ENCODE measurements at places on chromosomes 3 and 15.

GRCh38 chr3:52792413-52792812 is 2.2 kb upstream of the ITIH3 start:
- peak; percentile 58 for DNase-seq

GRCh38 chr3:98012979-98013378 is 22.1 kb downstream of the GABRR3 start:
- DNase-seq = no peak

DNA sequence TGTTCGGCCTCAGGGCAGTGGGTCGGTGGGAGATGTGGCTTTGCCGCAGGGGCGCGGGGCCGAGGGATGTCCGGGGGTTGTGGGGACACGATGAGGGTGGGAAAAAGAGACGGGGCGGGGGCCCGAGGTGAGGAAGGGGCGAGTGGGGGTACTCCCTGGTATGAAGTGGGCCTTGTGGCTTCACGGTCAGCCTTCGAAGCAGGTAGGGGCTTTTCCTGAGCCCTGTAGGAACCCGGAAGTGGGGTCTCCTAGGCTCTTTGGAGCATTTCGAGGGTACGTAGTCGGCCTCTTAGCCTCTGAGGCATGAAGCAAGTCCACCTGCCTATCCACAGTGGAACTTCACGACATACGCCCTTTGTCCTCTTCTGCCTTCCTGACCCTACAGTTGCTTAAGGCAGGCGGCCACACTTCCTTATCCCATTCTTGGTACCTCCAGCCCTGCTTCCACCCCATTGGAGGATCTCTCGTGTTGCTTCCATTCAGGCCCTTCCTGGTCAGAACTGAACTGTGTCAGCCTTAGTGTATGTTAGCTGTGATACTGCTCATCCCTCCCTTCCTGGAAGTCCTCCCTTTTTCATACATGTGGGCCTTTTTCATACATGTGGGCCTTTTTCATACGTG is 389 bp downstream of the ARPC4 start:
- peak; percentile 37 for DNase-seq

GRCh38 chr15:90138071-90138833 is 36.0 kb upstream of the IDH2 start:
- no peak for DNase-seq

DNA sequence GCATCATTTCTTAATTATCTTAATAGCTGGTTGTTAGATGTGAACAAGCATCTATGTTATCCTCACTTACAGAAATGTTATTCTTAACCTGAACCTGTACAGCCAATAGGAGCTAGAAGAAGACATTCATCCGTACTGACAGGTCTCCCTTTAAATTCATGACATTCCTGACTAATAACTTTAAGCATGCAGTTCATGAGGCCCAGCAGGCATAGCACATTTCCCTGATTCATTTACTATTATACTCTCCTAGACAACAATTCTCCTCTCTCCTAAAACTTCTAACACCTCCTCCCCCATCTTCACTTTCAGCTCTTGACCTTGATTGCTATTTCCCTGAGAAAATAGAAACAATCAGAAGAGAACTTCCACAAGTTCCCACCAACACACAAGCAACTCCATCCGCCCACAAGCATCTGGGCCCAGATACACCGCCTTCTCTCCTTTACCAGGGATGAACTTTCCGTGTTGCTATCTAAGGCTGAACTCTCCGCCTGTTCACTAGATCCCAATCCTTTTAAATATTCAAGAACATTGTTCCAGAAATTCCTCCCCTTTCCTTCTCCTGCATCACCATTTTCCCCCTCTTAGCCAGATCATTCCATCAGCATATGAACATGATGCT is 62.9 kb upstream of the SPRED1 start:
- no peak for DNase-seq

GRCh38 chr3:193605876-193606275 is 12.9 kb downstream of the OPA1 start:
- DNase-seq = peak; percentile 80

- no peak for DNase-seq
Measured at GRCh38 chr3:111315930-111316587, 225.9 kb upstream of the CD96 start.

- no peak for DNase-seq
Measured at GRCh38 chr3:49563040-49563578, 8.8 kb downstream of the BSN start.

GRCh38 chr3:143455480-143455879 is 335.9 kb downstream of the CHST2 start:
- DNase-seq = no peak

- no peak for DNase-seq
Measured at GRCh38 chr15:50676799-50677483, 9.7 kb downstream of the TRPM7 start.

GRCh38 chr3:86554383-86554782 is 436.6 kb downstream of the VGLL3 start:
- DNase-seq = no peak

- DNase-seq = no peak
Measured at GRCh38 chr3:101950985-101951733, 101.8 kb downstream of the NFKBIZ start.

GRCh38 chr3:18740631-18741583 is 315.8 kb upstream of the SATB1 start:
- no peak for DNase-seq

DNA sequence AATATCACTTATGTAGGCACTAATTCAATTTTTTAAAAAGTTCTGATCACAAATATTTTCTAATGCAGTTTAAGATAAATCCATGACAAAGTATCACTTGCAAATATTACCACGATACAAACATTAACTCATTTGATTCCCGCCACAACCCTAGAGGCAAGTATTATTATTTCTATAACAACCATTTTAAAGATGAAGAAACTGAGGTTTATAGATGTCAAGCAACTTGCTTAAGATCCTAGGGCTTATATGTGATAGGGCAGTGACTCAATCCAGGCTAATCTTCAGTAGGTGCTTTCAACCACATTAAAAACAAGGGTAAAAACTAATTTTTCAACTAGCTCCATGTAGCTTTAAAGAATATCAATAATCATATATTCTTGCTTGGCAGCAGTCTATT is 1.7 kb downstream of the DYNC1LI1 start:
- no peak for DNase-seq

- DNase-seq = no peak
Measured at GRCh38 chr3:161852744-161853143, 356.1 kb downstream of the OTOL1 start.

DNA sequence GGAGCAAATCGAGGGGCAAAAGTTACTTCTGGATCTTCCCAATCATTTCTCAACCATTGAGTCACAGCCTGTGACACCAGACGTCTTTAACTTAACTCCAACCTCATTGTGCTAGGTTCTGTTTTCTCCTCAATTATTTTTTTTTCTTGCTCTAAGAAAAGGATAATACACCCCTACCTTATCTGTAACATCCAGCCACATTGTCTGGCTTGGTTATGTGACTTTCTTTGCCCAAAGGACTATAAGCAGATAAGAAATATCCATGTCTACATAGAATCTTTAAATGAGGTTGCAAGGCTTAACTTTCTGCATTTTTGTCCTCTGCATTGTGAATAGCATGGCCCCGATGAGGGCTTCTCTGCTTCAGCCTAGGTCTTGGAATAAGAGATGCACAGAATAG is 782.4 kb upstream of the CFAP20DC start:
- DNase-seq = no peak

DNA sequence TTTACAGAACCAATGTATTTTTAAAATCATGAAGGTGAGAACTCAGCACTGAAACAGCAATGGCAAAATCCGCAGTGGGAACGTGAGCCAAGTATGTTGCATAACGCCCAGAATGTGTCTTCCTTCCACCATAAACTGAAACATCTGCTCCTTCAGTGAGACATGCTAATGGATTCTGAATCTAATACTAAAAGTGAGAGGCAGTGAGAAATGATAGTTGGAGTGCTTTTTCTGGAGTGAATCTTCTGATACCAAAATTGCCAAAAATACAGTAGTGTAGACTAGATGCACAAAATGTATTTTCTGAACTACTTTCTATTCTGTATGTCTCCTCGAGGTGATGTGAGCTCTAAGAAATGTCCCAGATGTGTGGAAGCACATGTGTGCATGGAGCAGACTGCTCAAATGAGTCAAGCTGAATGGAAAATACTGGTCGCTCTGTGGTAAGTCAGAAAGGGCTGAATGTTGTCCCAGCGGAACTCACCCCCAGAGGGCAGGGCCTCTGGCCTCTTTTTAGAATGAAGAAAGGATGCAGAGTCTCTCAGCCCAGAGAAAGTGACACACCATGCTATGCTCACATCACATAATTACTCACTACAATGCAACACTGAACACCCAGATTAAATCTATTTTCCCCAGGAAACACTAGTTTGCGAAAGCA is 73.0 kb downstream of the ATP10A start:
- DNase-seq = no peak

DNA sequence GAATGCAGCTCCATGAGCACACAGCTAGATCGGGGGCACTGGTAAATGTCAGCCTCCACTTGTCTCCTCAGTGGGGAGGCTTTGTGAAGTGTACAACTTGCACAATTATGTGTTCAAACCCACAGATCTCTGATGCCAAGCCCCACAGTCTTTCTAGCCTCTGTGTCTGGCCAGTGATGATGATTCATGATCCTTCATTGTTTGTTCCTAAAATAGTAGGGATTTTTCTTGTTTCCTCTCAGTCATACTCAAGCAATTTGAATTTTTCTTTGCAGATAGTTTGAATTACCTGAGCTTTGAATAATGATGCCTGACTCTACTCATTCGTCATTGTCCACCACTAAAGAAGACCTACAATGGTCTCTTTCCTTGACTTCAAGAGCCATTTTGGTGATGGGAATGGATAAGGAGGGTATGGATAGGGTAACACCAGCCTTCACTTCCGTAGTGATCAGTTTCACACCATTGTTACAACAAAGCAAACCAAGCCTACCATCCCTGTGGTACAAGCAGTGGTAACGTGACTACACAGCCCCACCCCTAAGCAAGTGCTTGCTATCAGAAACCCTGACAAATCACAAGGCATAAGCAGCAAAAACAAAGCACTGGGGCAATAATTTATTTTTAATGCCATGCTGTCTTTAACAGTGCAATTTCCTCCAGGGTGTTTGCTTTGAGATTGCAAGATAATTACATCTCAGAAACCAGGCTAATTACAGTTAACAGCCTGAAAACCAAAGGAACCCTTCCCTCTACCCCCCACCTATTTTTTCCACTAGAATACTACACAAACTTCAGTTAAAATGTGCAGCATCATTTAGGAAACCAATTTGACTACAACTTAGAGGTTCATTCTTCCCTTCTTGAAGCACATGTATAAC is 114.1 kb upstream of the PPP2R3A start:
- DNase-seq = no peak

DNA sequence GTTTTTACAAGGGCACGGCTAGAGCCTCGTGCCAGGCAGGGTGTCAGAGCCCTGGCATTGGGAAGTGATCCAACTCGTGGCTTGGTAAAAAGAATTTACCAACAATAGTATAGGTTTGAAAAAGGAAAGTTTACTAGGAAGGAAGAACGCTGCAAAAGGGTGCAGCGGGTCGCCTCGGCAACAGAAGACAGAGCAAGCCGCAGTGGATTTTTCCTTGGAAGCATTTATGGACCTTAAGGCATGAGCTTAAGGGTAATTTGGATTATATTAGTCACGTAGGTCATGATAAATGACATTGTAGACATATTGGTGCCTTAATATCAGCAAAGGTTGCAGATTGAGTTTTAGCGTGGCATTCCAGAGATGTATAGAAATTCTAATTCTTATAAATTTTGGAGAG is 163.4 kb upstream of the PPP2R3A start:
- DNase-seq = no peak

DNA sequence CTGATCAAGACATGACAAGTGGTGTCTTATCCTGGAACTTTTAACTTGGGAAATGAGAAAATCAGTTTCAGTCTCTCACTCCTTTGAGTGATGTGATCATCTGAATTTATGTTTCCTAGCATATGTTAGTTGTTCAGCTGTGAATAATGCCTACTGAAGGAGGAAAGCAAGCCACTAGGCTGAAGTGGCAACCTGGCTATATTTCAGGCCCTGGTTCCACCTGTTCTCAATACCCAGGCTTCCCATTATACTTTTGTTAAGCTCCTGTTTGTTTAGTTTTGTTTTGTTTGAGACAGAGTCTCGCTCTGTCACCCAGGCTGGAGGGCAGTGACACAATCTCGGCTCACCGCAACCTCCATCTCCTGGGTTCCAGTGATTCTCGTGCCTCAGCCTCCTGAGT is 243.8 kb downstream of the ALCAM start:
- DNase-seq = no peak

- peak; percentile 87 for DNase-seq
Measured at GRCh38 chr15:84142888-84143337, 92.7 kb upstream of the GOLGA6L4 start.

DNA sequence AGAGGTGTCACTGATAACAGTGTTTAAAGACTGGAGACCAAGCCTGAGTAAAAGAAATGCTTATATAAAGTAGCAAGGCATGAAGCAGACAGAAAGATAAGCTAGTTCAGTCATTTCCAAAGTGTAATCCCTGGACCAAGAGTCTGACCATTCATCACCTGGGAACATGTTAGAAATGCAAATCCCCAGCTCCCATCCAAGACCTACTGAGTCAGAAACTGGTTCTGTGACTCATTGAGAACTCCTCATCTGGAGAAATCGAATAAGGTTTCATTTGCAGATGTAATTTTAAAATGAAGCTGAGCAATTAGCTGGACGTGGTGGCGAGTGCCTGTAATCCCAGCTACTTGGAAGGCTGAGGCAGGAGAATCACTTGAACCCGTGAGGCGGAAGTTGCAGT is 473.9 kb upstream of the UBE2E2 start:
- DNase-seq = no peak

DNA sequence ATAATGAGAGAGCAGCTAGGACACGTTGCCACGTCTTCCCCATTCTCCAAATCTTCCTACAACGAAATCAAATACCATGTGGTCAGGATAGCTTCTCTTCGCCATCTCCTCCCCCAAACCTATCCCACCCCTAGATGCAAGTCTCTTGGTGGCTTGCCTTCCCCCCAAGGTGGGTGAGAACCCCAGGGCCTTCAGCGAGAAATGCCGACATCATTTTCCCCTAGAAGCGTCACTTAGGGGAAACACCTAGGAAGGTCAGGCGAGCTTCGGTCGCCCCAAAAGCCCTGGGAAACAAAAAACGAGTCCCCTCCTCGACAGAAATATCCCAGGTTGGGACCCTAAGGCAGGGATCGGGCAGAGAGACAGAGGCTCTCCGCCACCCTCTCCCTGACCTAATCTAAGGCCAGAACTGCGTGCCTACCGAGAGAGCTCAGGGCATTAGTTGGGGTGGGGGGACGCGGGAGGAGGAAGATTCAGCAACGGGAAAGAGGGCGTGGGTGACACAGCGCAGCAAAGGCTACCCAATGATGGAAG is 502 bp downstream of the DPH3 start:
- no peak for DNase-seq

- DNase-seq = no peak
Measured at GRCh38 chr15:64892847-64893403, 18.8 kb upstream of the ANKDD1A start.

GRCh38 chr3:141876891-141877621 is 613 bp downstream of the ATP1B3 start:
- DNase-seq = peak; percentile 77

All from neural progenitor cell (in vitro differentiated cells).